Naive thymus-derived CD4-positive, alpha-beta T cell (primary cell): ENCODE measurements at places on chromosomes 1 and 21.

- no peak for DNase-seq
These were observed at the start of gene CNR2 for GRCh38 chr1:23913212-23913880. TSS of gene CNR2 (minus strand) at chr1:23913362. CDS start at chr1:23875617, 37,745 bp downstream.

- no peak for DNase-seq
These were observed 33.9 kb downstream of the SOX13 start for GRCh38 chr1:204106825-204107224.

DNA sequence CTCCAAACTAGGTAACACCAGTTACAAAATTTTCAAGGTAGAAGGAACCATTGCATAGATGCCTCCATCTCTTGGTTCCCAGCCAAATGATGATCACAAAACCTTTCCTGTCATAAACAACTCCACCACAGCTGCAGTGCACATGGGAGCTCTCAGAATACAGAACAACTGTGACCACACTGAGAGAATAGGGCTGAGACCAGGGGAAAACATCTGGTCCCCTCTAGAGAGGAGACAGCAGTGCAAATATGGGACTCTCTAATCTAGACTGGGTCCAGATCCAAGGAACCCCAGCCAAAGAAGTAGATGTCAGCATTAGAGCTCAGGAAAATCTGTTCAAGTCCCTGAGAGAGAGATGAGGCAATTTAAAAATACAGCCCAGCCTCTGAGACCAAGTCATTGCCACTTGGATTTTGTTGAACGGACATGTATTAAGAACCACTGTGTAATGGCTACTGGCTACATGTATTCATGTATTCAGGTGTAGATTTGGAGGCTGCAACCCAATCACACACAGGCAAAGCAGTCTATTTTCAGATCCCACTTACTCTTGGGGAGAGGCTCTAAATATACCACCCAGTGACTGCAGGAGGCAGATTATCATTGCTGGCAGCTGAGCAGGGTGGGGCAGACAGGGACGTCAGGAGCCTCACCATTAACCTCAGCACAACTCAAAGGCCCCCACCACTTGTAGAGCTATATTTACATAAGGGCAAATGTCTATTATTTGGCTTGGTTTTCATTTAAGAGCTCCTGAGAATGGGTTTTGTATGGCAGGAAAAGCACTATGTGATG lies 7.6 kb upstream of the RXRG start:
- DNase-seq: no peak

DNA sequence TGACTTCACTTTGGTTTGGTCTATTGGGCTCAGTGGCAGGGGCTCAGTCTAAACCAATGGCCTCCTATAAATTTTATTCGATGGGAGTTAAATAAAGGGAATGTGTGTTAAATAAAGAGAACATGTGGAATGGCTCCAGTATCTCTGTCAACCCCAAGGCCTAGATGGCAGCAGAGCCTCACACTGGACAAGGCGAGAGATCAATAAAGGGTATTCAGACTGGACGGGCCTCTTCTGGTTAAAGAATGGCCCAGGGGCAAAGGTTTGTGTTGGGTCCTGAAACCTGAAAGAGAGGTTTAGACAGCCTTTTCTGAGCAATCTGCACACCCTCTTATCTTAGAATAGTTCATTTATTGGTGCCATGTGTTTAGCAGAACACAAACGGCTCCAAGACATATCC lies 34.7 kb downstream of the SH3BP5L start:
- DNase-seq: no peak

GRCh38 chr1:33346927-33347649 lies 26.2 kb upstream of the A3GALT2 start:
- no peak for DNase-seq
